ENCODE measurements at places on chromosomes 3 and 15. TPM values are rescaled to one million over a fixed set of nuclear protein-coding genes. Genes with fewer than 3 reads are reported as not detected.

GRCh38 chr3:27713435-27714145, 8.5 kb downstream of the EOMES start:
- H3K27me3 ChIP-seq, result no peaks in the 10 kb centered on the region
- DNase-seq, result no peak
- no peak overlapping the region for H3K27ac ChIP-seq
- peak overlapping the region; percentile 52 for H3K4me3 ChIP-seq
- no peaks in the 10 kb centered on the region for H3K4me1 ChIP-seq
- H3K36me3 ChIP-seq, result no peaks in the 10 kb centered on the region

DNA sequence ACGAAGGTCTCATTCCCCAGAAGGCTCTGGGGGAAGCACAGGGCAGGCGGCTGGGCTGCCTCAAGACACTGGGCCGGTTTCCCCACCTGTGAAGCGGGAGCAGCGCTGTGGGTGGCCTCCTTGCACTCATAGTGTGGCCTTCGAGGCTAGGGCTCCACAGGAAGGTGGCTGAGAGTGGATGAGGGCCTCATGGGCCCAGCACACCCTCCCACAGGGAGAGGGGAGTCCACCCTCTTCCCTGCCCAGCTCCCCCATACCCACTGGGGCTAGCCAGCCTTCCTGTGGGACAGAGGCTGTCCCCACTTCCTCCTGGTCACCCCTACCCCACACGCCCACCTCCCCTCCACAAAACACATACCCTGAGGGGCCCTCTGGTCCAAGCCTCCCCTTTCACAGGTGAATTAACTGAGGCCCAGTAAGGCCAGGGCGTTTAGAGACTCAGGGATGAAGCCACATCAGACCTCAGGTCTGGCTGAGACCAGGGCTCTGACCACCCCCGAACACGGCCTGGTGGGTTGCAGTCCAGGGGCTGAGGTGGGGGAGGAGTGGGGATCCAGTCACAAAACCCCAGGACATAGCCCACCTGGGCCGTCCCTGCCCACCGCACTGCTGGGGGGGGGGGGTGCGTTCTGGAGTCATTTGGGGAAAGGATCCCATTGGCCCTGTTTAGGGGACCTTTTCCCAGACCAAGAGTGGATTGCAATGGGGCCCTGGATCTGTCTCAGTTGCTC, 1.1 kb downstream of the ANPEP start:
- peak overlapping the region; percentile 68 for H3K27ac ChIP-seq
- peak overlapping the region; percentile 55 for H3K4me3 ChIP-seq
- no peaks in the 10 kb centered on the region for H3K27me3 ChIP-seq
- H3K36me3 ChIP-seq, result no peaks in the 10 kb centered on the region
- H3K4me1 ChIP-seq, result peaks cover 40% of the 10 kb centered on the region
- no peak for DNase-seq

DNA sequence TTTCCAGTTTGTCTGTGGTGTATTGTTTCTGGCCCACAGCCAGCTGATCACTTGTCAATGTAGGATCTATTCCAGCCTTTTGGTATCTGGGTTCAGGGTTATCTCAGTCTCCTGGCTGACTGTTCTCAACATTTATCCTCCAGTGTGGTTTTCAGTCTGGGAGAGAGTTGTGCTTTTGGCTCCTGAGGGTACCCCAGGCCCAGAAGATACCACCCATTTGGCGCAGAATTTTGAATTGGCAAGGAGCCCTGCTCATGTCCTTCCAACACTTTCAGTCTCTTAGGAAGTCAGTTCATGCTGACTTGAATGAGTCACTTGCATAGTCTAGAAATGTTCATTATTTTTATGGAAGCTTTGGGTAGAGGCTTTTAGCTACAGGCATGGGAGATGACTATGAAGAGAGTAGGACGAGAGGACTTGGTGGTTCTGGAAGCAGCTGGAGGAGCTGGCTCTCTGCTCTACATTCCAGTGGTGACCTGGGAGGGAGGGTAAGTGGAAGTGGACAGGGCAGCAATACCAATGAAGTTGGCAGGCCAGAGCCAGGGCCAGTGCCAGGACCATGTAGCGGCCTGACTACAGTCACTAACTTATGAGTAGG, 7.2 kb downstream of the POLR2H start:
- H3K36me3 ChIP-seq, result no peaks in the 10 kb centered on the region
- H3K4me1 ChIP-seq, result peaks cover 31% of the 10 kb centered on the region
- DNase-seq, result peak; percentile 82
- H3K4me3 ChIP-seq, result no peak overlapping the region
- H3K27ac ChIP-seq, result peak overlapping the region; percentile 42
- H3K27me3 ChIP-seq, result no peaks in the 10 kb centered on the region

RAB8B gene
- total RNA-seq, result 50.7 TPM

DISP2 gene
- 0.09 TPM for total RNA-seq

CCK gene
- total RNA-seq, result not detected

MUSTN1 gene
- not detected for total RNA-seq

ARRDC4 gene
- total RNA-seq, result 17.0 TPM

CLRN1 gene
- total RNA-seq, result not detected

- no peak overlapping the region for H3K4me3 ChIP-seq
- H3K4me1 ChIP-seq, result peaks cover 54% of the 10 kb centered on the region
- H3K27ac ChIP-seq, result no peak overlapping the region
- H3K27me3 ChIP-seq, result no peaks in the 10 kb centered on the region
- DNase-seq, result no peak
- no peaks in the 10 kb centered on the region for H3K36me3 ChIP-seq
These were observed 38.7 kb downstream of the RAB27A start for GRCh38 chr15:55250941-55251340.

GRCh38 chr3:9226326-9226725, 23.1 kb downstream of the SRGAP3 start:
- H3K4me1 ChIP-seq, result no peaks in the 10 kb centered on the region
- H3K36me3 ChIP-seq, result no peaks in the 10 kb centered on the region
- no peak for DNase-seq
- H3K27me3 ChIP-seq, result no peaks in the 10 kb centered on the region
- H3K4me3 ChIP-seq, result no peak overlapping the region
- no peak overlapping the region for H3K27ac ChIP-seq

- peaks cover 10% of the 10 kb centered on the region for H3K4me1 ChIP-seq
- peak overlapping the region; percentile 30 for H3K27ac ChIP-seq
- no peak for DNase-seq
- no peaks in the 10 kb centered on the region for H3K36me3 ChIP-seq
- H3K4me3 ChIP-seq, result no peak overlapping the region
- H3K27me3 ChIP-seq, result no peaks in the 10 kb centered on the region
These were observed 34.5 kb downstream of the MGLL start for GRCh38 chr3:127787571-127788365.

GRCh38 chr3:154969366-154969765, 110.8 kb upstream of the MME start:
- no peak overlapping the region for H3K4me3 ChIP-seq
- DNase-seq, result no peak
- no peaks in the 10 kb centered on the region for H3K4me1 ChIP-seq
- no peak overlapping the region for H3K27ac ChIP-seq
- no peaks in the 10 kb centered on the region for H3K27me3 ChIP-seq

DNA sequence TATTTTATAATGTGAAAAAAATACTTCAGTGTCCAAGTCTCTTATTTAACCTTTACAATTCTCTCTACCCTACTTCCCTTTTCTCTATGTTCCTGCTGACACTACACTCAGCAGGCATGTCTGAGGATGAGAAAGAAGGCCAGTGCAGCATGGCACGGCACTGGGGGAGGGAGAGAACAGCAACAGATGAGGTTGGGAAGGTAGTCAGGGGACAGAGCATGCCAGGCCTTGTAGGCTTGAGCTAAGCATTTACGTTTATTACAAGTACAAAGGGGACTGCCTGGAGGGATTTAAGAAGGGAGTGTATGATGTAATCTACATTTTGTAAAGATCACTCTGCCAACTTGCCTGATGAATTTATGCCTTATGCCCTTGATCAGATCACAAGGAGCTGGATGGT, 117.3 kb upstream of the WNT5A start:
- H3K4me3 ChIP-seq, result no peak overlapping the region
- H3K27ac ChIP-seq, result no peak overlapping the region
- no peaks in the 10 kb centered on the region for H3K27me3 ChIP-seq
- H3K36me3 ChIP-seq, result no peaks in the 10 kb centered on the region
- no peak for DNase-seq

GRCh38 chr3:39013289-39013688, 38.5 kb downstream of the SCN11A start:
- no peak overlapping the region for H3K27ac ChIP-seq
- H3K4me1 ChIP-seq, result no peaks in the 10 kb centered on the region
- H3K36me3 ChIP-seq, result no peaks in the 10 kb centered on the region

- no peaks in the 10 kb centered on the region for H3K36me3 ChIP-seq
- no peak overlapping the region for H3K4me3 ChIP-seq
- H3K27ac ChIP-seq, result no peak overlapping the region
- DNase-seq, result no peak
These were observed 146.7 kb downstream of the NAALADL2 start for GRCh38 chr3:175005881-175006280.

- H3K4me1 ChIP-seq, result no peaks in the 10 kb centered on the region
- H3K36me3 ChIP-seq, result no peaks in the 10 kb centered on the region
- no peak overlapping the region for H3K4me3 ChIP-seq
- H3K27me3 ChIP-seq, result no peaks in the 10 kb centered on the region
- DNase-seq, result peak; percentile 76
These were observed 89.0 kb upstream of the STRIT1 start for GRCh38 chr3:155382396-155383042.

Measured in right lobe of liver (tissue), 6 donors.